M059J (cell line): ENCODE measurements at places on chromosomes 4 and X.

- DNase-seq: no peak
Observed at GRCh38 chr4:23009093-23009492, 316.4 kb downstream of the GBA3 start.

GRCh38 chrX:49139713-49140112 is 16.2 kb upstream of the GPKOW start:
- no peak for DNase-seq

- no peak for DNase-seq
Observed at GRCh38 chr4:139763672-139764071, 98.1 kb downstream of the MGST2 start.

DNA sequence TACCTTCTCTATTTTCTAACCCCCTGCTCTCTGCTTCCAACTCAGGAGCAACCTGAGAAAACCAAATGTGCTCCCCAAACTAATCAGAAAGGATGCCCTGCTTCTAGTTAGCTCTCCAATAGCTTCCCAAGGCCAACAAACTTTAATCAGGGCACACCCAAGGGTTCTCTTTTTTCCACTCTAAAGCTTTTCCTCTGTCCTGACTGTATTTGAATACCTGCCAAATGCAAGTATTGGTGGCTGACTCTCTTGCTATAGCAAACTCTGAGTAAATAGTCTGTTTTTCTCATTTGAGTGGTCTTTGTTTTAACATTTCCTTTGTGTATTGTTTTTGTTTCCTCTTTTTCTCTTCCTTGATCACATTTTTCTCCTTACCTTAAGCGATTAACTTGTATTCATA is 52.5 kb downstream of the GBA3 start:
- DNase-seq: no peak

GRCh38 chrX:36913551-36913950 is 94.6 kb upstream of the FAM47C start:
- no peak for DNase-seq
